ENCODE measurements at places on chromosomes 1 and 21.

DNA sequence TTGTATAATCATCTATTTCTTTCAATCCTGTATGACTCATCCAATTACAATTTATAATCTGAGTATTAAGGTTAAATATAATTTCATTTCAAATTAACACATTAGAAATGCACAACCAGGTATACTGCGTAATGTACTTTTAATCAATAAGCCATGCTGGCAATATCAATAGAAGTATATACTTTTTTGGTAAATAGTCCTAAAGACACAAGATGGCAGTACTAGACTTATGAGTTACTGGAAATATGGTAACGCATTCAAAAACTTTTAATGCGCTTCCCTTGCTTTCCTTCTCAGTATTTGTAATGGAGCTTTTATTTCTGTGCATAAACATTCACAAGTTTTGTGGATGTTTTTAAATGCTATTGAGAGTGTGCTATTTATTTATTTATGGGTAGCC, 1162.0 kb upstream of the TMPRSS15 start:
- no peak for DNase-seq

DNA sequence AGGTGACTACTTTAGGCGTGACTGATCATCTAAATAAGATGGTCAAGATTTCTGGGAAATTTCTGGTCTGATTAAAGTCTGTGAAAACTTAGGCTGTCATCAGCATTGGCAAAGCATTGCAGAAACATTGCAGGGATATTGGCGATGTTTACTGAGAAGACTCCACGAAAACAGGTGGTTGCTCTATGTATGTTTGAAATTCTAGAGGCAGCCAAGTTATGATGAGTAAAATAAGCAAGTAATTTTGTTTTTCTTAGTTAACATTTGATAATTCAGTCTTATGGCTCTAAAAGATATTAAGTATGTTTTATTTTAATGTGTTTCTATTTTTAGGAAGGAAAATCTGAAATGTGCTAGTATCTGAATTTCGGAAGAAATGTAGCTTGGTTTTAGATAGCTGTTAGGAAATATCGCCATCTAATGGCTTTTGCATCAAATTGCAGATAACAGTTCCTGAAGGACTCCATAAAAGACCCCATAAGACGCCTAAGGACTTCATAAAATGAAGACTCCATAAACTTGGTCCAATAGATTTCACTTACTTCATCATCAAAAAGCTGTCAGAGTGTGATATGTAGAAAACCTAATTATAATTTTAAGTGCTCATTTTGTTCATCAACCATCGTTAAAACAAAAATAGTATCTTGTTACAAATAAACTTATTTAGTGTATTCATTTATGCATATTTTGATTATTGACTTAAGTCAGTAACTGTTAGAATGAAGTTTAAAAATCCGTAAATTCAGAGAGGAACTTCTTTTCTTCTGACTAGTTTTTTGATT, 344.6 kb downstream of the RYR2 start:
- peak; percentile 3 for DNase-seq

GRCh38 chr1:214205053-214205452, 75.9 kb upstream of the SMYD2 start:
- no peak for DNase-seq

DNA sequence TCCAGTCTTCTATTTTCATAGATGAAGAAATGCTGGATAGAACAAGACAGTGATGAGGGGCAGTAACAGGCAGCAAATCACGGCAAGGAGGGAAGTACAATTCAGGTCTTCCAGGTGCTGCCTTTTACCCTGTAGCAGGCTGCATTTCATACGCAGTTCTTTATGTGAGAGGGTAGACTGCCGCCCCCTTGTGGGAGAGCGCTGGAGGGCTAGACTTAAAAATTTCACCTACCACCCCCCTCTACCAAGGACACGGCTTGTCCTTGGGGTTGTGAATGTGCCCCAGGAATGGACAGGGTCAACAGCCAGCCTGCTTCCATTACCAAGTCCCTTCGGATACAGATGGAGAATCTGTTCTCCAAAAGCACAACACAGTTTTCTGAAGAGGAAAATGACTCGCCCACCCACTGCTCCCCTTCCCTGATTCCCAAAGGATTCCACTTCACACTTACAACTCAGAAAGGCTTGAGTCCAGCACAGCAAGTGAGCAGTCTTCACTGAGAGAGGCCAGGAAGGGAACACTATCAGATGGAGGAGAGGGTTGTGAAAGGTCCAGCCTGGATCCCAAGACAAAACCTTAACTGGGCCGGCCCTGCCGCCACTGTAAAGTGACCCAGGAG, 7.4 kb downstream of the WDR77 start:
- DNase-seq = no peak

- DNase-seq = no peak
Measured at GRCh38 chr1:145917595-145917994, 922 bp downstream of the PEX11B start.

DNA sequence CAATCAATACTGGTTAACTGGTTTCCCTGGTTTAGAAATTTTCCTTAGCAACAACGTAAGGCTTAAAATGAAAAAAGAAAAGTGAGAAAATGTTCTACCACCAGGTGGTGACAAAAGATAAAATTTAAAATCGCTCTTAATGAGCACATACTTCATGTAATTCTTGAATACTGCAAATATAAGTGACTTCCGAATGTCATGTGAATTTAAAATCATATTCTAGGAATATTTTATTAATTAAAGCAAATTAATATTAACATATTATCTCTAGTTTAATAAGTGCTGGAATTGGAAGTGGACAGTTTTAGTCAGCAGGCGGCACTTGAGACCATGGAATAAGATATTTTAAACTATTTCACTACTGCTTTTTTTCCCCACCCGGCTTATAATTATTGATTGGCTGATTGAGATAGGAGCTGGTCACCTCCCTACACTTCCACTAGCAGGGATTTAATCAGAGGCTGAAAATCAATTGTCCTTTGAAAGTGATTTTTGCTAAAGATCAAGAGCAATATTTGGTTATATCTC, 5.0 kb upstream of the ADAMTS1 start:
- DNase-seq = no peak

DNA sequence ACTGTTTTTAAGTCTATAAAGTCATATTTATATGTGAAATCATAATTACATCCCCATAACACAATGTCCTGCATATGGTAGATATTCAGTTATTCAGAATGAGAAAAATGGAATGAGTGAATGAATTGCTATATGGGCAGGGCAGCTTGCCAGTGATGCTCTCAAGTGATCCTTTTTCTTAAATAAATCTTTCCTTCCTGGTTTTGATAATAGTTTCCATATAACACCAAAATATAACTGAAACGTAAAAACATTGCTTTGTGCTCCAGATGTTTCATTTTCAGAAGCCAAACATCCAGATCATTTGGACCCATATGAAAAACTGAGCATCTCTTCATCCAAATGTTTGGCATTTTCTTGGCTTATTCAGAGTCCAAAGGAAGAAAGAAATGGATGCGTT, 30.2 kb upstream of the RGS8 start:
- no peak for DNase-seq

GRCh38 chr1:168656485-168656884, 72.5 kb downstream of the DPT start:
- DNase-seq = no peak

GRCh38 chr1:24513706-24514105, 11.1 kb downstream of the RCAN3 start:
- DNase-seq = no peak

DNA sequence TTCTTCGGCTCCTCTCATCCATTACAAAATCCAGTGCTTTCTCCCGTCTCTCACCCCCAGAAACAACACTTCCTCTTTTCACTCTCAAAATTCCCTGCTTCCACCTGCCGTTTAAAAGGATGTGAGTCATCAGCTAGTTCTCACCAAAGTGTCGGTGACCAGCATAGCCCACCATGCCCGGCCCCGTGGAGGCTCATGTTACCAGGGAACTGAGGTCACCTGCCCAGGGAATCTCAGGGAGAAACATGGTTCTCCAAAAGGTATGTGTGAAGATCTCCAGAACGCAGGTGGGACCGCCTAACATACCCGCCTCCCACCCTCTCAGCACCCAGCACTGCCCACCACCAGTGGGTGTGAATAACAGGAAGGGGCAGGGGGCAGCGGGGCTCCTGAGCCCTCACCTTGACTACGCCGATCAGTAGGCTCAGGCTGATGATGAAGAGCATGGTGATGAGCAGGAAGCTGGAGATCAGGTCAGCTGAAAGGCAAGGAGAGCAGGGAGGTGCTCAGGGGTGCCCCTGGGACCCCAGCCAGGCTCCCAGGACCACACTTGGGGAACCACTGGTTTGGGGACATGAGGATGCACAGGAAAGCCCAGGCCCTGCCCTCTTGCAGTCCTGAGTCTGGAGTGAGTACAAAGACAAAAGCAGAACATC, 16.2 kb downstream of the LAPTM5 start:
- no peak for DNase-seq

GRCh38 chr1:49028396-49028795, 251.7 kb upstream of the BEND5 start:
- DNase-seq = no peak

DNA sequence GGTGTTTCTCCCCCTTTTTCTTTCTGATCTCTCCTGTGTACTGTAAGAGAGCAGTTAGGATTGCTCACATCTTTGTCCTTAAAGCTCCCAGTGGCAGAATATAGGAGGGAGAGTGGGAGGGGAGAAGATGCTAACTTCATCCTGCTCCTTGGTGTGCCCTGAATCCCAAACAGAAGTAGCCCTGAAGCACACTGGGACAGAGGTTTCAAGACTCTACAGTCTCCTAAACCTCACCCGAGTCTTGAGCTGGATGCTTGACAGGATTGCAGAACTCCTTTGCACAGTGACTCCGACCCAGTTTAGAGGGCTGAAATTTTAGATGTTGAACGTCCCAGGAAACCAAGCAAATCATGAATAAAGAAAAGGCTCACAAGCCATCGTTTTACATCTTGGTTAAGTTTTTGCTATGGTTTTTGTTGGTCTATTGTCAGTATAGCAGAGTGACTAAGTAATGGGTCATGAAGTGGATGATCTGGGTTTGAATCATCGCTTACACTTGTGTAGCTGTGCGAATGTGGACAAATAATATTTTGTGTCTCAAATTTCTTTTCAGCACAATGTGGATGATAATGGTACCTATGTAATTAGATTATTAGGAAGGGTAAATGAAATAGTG, 37.5 kb downstream of the XCL2 start:
- no peak for DNase-seq

DNA sequence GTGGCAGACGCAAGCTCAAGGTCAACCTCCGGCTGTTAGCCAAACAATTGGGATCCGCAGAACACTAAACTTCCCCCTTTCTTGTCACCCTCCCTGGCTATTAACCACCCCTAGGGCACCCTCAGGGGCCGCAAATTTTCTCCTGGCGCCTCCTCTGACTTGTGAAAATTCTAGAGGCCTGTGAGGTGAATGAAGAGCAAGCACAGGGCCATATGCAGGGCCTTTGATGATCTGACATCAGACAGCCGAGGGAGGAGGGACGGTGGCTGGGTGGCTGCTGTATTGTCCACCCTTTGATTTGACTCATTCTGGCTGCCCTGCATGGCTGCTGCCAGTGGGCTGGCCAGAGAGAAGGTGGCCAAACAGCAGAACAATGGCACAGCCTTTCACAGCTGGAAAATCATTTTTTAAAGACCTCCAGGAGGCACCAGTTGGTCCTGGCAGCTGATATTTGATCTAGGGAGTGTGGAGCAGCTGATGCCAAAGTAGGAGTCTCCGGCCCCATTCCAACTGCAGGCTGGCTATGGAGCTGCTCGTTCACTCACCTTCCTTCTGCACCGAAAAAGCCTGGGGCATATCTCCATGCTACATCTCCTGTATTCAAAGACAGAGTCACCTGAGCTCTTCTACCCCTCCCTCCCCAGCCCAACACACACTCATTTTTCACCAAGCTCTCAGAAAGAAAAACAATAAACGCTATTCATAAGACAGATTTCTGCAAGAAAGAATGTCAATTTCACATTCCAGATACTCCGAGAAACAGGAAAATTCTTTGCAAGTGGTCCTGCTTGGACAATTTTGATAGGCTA, 44.9 kb upstream of the BARHL2 start:
- no peak for DNase-seq

DNA sequence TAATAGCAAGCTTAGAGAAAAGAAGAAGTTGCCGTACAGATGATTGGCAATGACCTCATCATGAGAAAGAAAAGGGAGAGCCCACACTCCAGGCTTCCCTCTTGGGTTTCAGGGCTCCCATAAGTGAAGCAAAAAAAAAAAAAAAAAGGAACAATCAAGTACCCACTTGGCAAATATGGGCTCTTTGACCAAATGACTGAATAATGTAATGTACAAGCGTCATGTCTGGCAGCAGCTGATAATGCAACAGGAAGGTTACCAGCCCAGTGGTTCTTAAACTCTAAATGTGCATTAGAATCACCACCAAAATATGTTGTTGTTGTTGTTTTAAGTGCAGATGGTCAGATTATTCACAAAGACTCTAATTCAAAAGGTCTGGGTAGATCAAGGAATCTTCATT, 13.5 kb downstream of the TNFSF4 start:
- DNase-seq = no peak

Data from GM18507 (cell line).